Right lung (tissue), 10 donors: ENCODE measurements at places on chromosomes 12 and 14. TPM values are rescaled to one million over a fixed set of nuclear protein-coding genes. Genes with fewer than 3 reads are reported as not detected.

Gene NKX2-1
- 148 TPM for polyA plus RNA-seq

Gene ANO4
- 5.7 TPM for polyA plus RNA-seq

Gene SERPINA10
- 0.05 TPM for polyA plus RNA-seq

DNA sequence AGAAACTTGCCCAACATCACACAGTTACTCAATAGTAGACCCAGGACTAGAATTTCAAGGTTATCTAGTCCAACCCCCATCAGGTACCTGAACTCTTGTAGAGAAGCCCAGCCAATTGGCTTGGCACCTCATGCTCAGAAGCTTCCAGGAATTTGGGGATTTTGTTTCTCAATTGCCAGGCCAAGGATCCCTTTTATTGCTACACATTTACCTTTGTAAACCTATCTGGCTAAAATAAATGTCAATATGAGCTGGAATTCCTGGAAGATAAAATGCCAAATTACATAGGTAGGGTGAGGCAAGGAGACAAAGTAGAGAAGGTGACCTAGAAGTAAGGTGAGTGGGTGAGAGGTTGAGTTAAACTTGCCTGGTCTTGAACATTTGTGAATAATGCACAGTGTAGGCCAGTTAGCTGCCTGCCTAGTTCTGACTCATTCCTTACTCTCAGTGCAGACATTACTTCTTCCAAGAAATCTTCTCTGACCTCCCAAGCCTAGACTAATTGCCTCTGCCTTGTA, 36.3 kb downstream of the SDR9C7 start:
- no peak for DNase-seq

DNA sequence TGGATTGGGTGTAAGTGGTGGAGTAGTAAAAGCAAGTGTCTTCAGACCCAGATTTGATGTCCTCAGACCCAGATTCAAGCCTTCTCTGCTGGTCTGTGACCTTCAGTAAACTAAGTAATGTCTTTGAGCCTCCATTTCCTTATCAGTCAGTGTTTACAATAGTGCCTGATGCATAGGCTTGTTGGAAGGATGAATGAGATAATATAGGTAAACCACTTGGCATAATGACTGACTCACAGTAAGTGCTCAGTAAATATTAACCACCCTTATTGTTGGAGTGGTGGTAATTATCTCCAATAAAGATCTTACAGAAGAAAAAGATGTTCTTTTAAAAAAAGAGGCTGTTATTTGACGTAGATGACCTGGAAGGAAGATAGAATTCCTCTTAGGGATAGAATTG, 86.2 kb downstream of the IGF1 start:
- no peak for DNase-seq

DNA sequence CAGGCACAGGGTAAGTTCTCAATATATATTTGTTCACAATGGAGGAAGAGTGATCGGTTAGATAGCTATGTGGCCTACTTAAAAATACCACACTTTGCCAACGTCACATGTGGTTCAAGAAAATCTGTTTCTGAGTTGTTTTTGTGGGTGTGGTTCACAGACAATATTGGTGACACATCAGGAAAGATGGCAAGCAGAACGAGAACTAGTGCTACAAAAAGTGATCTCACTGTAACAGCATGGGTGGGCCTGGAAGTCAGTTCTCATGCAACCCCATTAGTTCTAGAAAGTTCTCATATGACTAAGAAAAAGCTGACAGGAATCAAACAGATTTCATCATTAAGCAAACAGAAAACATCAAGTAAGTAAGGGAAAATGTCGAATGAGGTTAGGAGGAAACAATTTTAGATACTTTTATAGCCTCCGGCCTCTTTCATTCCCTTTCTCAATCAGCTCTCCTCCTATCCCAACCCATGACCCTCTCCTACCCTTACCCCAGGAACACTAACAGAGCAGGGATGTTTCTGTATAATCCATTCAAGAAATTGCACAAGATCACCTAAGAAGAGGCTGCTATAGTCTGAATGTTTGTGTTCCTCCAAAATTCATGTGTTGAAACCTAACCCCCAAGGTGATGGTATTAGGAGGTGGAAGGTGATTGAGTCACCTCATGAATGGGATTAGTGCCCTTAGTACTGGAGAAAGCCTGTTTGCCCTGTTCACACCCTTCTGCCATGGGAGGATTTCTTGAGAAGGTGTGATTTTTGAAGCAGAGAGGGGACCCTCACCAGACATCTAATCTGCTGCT, 15.5 kb upstream of the NTN4 start:
- DNase-seq = no peak

- no peak for DNase-seq
Measured at GRCh38 chr14:100147691-100148464, 11.6 kb downstream of the DEGS2 start.

DNA sequence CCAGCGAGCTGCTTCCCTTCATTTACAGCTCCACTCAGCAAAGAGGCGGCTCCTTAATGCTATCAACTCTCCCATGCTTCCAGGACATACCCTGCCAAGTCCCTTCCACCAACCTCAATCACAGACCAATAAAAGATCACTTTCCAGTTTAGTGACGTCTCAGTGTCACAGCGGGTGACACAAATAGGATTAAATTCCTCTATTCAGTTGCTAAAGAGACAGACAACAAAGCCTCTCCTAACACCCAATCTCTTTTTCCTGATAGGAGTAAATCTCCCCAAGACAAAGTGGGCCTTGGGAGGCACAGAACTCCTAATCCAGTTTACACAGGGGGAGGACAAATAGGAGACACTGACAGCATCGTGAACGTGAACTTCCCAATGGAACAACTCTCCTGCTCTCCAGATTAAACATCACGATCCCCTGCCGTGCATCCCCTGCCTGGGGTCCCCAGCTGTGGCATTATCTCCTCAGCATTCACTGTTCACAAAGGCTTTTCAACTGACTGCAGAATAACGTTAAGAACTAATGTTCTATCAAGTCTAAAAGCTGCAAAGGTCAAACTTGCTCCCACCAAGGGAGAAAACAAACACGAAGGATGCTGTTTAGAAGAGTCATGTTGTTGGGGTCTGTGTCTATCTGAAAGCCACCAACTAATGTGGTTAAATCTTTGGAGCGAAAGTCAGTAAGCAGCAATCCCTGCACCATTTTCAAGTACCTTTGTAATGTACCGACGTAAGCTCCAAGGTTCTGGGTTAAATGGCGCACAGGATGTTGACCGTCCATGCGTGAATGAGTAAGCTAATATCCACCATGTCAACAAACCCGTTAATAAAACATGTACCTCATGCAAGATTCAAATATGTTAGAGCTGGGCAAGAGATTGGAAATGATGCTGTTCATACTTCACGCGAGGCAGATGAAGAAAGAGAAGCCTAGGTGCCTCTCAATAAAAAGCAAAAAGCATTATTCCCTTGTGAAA, 31.5 kb downstream of the TMEM132D start:
- DNase-seq = no peak

DNA sequence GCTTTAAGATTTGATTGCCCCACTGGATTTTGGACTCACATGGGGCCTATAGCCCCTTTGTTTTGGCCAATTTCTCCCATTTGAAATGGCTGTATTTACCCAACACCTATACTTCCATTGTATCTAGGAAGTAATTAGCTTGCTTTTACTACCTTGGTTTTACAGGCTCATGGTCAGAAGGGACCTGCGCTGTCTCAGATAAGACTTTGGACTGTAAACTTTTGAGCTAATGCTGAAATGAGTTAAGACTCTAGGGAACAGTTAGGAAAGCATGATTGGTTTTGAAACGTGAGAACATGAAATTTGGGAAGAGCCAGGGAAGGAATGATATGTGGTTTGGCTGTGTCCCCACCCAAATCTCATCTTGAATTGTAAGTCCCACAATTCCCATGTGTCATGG, 419.0 kb upstream of the TMPO start:
- DNase-seq = no peak

DNA sequence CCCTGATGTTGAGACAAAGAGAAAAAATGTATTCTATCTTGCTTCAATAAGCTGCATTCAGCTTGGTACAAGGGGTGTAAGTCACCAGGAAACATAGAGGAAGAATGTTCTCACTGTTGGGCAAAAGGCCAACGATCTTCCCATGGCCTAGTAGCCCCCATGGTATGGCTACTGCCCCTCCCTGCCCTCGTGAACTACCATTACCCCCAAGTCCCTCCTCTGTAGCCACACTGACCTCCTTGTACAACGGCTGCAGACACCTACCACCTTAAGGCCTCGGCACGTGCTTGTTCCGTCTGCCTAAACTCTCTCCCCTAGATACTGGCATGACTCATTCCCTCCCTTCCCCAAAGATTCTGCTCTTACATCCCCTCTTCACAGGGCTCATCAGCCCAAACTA, 81.9 kb upstream of the ANO2 start:
- no peak for DNase-seq

DNA sequence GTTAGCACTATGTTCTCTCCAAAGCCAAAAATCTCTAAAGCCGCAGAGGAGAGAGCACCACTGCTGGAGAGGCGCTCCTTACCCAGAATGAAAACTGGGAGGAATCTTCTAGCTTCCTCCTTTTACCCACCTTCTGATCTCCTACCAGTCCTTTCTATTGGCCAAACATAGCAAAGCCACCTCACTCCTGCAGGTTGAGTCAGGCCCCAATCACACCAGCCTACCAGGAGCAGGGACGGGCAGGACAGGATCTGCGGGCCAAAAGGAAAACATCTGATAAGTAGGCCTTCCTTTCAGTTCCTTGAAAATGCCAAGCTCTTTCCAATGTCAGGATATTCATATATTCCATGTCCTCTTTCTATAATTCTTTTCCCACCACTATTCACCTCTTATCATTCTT, 197.7 kb upstream of the CNOT2 start:
- no peak for DNase-seq

DNA sequence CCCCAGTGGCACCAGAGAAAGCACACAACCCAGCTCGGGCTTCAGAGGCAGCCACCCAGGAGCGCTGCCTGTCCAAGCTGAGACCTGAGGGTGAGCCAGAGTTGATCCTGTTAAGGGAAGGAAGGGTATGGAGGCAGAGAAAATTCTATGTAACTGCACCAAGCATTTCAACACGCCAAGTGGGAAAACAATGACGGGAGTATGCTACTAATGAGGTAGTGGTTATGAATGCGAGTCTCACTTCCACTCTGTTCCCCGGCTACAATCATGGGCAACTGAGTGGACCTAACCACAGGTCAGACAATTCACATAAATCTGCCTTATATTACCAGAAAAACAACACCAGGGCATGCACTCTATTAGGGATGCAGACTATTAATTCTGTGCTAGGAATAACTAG, 9.9 kb downstream of the ATG14 start:
- DNase-seq = no peak

- no peak for DNase-seq
Measured at GRCh38 chr12:19277711-19278110, 148.2 kb downstream of the PLEKHA5 start.

DNA sequence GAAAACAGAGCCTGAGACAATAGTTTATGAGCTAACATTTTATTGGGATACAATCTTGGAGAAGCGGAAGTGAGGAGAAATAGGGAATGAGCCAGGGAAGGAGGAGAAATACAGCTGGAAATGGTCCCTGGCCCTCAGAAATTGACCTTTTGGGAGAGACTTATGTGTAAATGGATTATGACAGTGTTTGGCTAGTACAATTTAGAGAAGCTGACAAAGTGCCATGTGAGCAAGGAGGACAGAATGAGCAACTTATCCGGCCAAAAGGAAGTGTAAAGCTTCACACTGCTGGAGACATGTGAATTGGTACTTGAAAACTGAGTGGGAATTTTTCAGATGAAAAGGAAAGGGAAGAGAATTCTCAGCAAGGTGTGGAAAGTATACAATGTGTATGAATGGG, 2.9 kb downstream of the GLIPR1 start:
- no peak for DNase-seq

DNA sequence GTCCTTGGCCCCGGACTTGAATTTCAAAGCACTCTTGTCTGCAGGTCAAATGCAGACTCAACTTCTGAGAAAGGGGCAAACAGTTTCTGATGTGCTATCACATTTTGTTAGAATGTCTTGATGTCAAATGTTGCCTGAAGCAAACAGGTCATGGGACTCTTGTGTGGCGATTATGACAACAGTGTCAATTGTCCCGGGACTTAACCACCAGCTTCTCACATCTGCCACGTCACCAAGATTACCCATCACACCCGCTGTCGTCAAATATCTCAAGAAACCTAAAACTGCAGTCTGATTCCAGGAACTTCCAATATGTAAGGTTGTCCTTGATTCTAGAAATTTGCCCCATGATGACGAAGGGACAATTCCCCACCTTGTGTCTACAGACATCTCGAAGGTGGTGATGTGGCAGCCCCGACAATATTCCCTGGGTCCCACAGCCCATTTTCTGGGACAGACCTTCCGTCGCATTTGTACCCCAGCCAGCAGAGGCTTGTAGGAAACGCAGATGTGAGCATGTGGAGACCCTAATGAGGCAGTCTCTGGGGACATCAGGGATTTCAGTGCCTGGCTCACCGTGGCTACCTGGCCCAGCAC, 21.3 kb downstream of the LRTM2 start:
- DNase-seq = no peak

DNA sequence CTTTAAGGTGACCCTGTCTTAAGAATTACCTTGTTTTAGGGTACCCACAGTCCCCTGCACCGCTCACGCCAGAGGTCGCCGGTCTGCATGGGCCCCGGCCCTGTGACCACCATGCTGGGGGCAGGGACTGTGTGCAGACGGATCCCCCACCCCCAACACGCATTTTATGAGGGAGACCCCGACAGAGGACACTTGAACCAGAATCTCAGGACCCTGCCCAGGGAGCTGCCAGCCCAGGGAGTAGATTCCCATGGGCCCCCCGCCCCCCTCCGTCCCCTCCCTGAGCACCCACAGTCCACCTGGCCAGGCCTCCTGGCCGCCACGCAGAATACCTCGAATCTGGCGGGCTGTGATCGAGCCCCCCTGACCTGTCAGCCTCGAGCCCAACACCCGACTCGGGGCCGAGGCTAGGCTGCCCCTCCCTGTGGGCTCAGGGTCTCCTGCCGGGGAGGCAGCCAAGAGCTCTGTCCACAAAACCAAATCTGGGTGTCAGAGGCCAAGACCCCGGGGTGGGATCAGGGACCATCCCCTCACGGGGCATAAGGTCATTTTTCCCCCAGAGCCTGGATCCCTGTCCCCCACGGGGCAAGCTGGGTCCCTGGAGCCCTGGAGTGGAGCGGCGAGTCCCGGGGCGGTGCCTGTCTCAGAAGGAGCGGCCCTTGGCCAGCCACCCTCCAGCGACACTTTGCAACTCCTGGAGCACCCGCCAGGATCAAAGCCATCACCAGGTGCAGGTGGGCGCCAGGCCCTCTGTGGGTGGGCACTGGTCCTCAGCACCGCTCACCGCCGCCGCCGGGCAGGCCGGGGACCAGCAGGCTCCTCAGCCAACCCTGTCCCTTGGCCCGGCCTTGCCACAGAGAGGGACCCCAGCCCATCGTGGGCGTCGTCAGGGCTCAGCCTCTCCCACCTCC, 155.8 kb upstream of the PKP2 start:
- no peak for DNase-seq

DNA sequence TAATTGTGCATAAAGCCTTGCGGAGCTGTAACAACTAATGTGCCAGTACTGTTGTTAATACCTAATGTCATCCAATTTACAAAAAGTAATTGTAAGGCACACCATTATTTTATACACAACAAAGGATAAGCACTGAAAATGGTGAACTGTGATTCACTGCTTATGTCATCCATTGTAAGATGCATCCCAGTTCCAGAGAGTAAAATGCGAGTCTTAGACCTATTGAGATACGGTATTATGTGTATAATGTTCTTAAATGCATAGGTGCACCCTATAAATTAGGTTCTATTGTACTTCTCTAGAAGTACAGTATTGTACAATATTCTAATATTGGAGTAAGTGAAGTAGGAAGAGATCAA, 406 bp downstream of the PARP2 start:
- DNase-seq = no peak

- DNase-seq = peak; percentile 100
Measured at GRCh38 chr14:91060351-91061055, at the start of gene RPS6KA5. RPS6KA5 (minus strand) TSS chr14:91060641; CDS start chr14:91060434, 207 bp downstream.
